ENCODE measurements at places on chromosomes 13 and 19.
A peak's percentile ranks its signal among the peaks of the same experiment; 100 is the strongest.

GRCh38 chr19:32316034-32316433, 29.4 kb upstream of the ZNF507 start:
- DNase-seq: no peak

GRCh38 chr13:30647824-30648521, 30.3 kb downstream of the USPL1 start:
- DNase-seq: no peak

- no peak for DNase-seq
Measured at GRCh38 chr19:49196527-49197240, 39.1 kb downstream of the TRPM4 start.

DNA sequence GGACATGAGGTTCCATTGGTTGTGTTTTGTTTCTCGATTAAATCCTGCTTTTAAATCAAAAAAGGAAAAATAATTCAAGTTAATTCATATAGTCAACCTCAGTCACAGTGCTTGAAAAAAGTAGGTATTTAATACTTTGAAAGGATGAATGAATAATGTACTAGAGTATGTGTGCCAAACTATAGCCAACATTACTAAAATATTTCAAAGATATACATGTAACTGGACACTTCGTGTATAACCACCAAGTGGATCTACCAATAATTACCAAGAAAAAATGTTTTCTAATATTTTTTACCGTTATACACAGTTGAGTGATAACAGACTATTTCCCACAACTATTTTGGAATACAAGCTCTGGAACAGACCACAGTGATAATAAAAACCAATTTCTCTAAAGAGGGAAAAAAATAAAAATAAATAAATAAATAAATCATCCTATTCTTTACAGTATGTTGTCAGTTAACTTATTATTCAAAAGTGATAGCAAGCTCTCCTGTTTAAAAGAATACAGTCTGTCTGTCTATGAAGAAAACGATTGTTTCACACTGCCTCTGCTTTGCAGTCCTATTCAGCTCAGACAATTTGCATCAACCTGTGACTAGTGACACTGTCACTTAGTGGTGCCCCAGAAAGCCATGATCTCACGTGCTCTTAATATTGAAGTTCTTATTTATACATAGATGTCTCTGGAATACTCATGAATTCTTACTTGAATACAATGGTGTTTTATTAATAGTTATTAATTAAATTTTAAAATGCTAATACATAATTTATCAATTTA, 58.2 kb downstream of the UBL3 start:
- no peak for DNase-seq

- no peak for DNase-seq
Measured at GRCh38 chr13:61765181-61765742, 349.6 kb upstream of the PCDH20 start.

DNA sequence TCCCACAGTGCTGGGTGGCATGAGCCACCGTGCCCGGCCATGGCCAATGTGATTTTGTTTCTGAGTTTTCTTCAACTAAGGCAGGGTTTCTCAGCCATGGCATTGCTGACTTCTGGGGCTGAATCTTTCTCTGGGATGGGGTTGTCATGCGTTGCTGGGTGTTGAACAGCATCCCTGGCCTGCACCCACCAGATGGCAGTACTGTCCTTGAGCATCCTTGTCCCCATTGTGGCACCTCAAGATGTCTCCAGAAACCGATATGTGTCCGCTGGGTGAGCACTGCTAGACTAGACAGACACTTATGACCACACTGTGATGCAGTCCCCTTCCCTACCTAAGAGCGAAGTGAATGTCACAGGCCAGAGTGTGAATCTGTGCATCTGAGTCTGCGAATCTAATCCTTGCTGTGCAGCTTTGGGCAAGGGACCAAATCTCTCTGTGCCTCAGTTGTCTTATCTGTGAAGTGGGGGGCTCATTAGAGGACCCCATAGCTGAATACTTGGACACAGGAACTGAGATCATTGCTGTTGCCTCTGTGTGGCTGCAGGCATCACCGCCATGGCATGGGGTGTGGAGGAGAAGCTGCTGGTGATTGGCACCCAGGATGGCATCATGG, 50.3 kb upstream of the SIN3B start:
- peak; percentile 36 for DNase-seq

GRCh38 chr13:28409648-28410047, 85.3 kb downstream of the FLT1 start:
- DNase-seq: no peak

DNA sequence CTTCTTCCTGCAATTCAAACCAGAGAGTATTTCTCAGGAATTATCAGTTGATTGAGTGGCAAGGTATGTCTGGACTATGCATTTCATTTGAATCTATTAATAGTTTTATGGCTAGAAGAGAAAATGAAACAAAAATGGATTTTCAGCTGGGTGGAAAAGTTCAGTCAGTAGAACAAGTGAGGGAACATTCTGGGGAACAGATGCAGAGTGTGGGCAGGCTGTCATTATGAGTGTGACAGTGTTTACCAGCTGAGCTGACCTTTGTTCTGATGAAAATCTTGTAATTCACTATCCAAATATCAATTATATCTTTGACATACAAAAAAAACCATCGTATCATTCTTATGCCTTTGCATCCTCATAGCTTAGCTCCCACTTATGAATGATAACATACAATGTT, 2.6 kb upstream of the CLC start:
- no peak for DNase-seq

- DNase-seq: no peak
Measured at GRCh38 chr13:95516021-95516420, 36.5 kb upstream of the CLDN10 start.

DNA sequence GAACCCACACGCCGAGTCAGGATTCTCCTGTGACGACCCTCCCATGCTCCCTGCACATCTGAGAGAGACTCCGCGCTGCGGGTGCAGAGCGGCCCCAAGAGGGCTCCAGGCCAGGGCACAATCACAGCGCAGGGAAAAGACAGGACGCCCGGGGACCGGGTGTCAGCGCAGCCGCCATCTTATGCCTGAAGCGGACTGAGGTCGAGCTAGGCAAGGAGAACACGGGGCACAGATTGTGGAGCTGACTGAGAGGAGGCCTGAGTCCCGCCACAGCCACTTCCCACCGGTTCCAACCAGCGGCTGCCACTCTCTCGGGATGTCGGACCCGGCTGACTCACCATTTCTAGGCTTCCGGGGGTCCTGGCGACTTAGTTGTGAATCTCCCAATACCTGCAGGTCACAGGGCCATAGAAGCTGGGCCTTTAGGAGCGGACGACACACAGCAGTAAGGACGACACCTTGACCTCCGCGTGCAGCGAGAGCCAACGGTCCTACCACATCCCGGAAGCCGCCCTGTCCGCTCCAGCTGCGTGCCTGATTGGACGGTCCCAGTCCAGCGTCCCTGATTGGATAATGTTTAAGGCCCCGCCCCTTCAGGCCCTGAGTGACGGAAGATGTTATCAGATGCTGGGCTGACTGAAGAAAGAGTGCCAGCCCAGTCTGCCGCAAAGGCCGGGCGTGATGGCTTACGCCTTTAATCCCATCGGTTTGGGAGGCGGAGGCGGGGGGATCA, at the start of gene ZNF728:
ZNF728 (minus strand) TSS at position 487 of the 733 bp plus-strand sequence; CDS start at position 341, 146 bp downstream.
- no peak for DNase-seq

Measured in GM04504 (cell line).